ENCODE measurements at places on chromosomes 6 and 20.

GRCh38 chr6:107491138-107491609, 1.3 kb downstream of the SOBP start:
- DNase-seq: no peak

GRCh38 chr6:144053601-144054000, 41.8 kb downstream of the SF3B5 start:
- no peak for DNase-seq

DNA sequence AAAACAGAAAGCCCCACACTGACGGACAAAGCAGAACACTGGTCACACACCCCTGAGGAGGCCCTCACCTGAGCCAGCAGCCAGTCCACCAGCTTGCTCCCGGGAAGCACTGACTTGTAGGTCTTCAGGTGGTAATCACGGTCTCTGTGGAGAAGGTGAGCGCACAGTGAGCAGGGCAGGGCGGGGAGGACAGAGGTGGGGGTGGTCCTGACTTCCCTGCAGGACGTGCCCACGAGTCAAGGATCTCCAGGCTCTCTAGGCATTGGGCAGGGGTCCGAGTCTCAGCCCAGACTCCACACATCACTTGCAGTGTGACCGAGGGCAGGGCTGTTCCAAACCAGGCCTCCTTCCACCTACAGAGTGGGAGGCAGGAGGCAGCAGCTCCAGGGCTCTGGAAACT, 151.7 kb downstream of the PREX1 start:
- DNase-seq: no peak

DNA sequence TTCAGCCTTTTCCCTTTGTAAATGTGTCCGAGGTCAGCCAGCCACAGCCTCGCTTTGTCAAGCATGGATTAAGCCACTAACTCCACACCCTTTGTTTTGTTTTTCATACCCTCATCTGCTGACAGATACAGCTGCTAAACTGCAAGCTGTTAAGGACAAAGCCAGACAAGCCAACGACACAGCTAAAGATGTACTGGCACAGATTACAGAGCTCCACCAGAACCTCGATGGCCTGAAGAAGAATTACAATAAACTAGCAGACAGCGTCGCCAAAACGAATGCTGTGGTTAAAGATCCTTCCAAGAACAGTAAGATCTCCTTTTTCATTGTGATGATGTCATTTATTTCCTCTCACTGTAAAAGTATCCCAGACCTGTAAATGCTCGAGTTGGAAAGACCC, 269.3 kb downstream of the ARHGAP18 start:
- DNase-seq: peak; percentile 72

DNA sequence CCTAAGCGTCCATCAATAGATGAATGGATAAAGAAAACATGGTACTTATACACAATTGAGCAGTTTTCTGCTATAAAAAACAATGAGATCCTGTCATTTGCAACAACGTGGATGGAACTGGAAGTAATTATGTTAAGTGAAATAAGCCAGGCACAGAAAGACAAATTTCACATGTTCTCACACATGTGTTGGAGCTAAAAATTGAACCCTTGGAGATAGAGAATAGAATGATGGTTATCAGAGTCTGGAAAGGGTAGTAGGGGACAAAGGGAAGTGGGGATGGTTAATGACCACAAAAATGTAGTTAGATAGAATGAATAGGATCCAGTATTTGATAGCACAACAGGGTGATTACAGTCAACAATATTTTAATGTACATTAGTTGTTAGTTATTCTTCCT, 1033.5 kb downstream of the HACE1 start:
- no peak for DNase-seq

DNA sequence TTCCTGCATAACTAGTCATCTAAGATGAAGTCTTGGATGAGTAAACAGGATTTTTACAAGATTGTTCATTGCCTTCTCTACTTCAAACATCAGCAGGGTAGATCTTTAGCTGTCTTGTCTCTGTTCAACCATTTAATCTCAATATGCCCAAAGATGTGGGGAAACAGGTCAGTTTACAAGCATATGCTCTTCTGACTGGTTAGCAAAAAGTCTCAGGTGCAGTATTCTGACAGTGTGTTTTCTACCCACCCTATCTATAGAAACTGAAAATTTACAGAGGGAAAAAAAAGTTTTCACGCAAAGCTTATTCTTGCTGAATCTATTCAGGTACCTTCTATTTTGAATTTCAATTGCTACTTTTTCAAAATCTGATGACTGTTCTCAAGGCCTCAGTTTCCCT, 29.0 kb downstream of the MAP3K5 start:
- no peak for DNase-seq

DNA sequence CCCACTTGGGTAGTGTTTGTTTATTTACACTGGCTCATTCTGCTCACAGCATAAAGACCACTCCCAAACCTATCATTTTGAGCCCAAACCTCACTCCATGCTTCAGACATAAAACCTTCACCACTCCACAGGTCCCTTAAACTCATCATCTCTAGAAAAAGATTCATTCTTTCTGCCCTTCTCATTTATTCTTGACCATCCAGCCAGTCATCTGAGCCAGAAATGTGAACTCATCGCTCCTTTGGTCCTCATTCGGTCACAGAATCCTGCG, 12.4 kb downstream of the TPMT start:
- DNase-seq: no peak

GRCh38 chr20:6588296-6588695, 179.2 kb upstream of the BMP2 start:
- DNase-seq: peak; percentile 54

DNA sequence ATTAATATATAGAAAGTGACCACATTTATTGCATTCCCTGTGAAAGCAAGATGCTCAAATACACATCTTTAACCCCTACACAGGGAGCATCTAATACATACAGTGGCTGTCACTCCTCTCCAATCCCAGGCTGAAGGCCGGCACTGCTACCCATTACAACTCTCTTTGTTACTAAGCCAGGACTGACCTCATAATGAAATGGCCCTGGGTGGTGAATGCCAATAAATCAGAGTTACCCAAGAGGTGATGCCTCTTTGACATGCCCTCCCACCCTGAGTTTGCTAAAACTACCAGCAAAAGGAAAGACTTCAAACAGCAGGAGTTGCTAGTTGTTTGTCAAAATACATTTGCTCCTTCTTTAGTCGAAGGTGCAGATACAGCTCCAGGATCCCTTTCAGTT, 214.2 kb downstream of the FOXA2 start:
- DNase-seq: no peak

- DNase-seq: no peak
Observed at GRCh38 chr20:3606021-3606420, 57.2 kb downstream of the GFRA4 start.

GRCh38 chr6:141261016-141261671, 871.6 kb upstream of the GJE1 start:
- DNase-seq: no peak

- DNase-seq: no peak
Observed at GRCh38 chr20:38706509-38706908, 17.8 kb upstream of the SLC32A1 start.

- no peak for DNase-seq
Observed at GRCh38 chr20:57481281-57481711, 43.6 kb downstream of the CTCFL start.

GRCh38 chr6:119207971-119208725, 129.7 kb upstream of the FAM184A start:
- peak; percentile 63 for DNase-seq

DNA sequence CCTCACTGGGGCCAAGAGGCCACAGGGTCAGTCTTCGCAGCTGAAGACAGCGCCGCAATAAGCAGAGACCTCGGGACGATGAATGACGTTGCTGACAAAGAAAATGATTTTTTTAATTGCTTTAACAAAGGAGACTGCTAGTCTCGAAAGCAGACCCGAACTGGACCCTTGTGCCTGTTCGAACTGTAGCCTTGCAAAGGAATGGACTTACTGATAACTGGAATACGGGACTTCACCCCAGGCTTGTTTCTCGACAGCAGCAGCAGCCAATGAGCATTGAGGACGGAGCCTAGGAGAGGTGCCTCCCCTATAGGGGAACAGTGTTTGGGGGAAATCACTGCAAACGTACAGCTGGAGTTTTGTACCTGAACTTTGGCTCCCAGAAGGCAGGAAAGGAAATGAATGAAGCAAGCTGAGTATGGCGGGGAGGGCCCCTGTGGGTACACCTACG, 1.3 kb upstream of the TAF4 start:
- DNase-seq: no peak

DNA sequence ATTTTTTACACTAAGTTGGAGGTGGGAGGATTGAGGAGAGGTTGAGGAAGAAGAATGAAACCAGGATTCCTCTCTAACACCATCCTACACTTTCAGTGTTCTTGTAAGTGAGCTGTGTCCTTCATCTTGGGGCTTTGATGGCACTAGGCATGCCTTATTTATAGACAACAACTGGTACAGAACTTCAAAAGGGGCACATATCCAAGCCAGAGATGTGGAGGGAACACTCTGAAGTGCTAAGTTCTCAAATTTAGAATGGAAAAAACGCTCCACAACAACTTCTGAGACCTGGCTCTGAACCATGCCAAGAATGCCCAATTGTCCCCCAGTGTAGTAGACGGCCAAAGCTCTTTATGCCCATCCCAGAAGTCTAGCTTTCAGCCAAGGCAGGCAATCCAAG, 16.2 kb upstream of the PKHD1 start:
- no peak for DNase-seq

DNA sequence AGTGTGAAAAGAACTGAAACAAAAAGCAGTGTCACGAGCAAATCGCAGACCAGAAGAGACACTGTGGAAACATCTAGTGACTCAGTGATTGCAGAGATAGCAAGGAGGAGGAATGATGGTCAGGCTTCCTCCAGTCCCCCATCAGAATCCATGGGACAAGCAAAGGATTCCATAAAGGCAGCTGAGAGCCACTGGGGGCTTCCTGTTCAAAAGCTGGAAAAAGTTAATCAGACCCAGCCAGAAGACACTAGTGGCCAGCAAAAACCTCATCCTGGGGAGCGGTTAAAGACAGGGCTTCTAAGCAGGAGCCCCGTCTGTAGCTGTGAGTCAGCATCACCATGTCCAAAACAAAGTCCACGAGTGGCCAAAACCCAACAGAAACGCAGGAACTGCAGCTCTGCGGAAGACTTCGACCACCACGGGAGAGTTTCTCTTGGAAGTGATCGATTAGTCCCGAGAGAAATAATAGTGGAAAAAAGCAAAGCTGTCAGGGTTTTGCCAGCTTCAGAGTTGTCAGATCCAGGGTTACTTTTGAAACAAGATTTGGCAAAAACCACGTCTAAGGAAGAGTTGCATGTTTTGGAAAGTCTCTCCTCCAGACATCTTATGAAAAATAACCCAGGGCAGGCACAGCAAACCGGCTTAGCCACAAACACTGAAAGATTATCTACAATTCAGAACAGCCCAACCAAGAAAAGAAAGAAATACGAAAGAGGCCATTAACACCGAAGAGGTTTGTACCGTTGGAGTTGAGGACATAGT, 51.0 kb downstream of the JAG1 start:
- peak; percentile 89 for DNase-seq

DNA sequence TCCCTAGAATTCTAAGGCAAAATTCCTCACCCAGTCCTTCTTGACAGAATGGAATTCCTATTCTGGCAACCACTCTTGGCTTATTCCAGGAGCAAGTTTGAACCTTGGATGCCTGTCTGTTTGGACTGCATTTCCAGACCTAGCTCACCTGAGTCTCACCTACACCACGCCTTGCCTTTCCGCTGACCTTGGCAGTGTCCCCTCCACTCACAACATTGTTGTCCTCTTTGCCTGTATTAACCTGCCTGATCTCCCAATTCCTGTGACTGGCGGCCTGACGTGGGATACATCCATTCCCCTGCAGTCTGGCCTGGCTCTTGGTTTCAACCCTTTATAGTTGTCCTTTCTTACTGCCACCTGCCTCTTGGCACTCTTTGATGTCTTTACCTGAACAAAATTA, 281.4 kb upstream of the SOX4 start:
- no peak for DNase-seq

DNA sequence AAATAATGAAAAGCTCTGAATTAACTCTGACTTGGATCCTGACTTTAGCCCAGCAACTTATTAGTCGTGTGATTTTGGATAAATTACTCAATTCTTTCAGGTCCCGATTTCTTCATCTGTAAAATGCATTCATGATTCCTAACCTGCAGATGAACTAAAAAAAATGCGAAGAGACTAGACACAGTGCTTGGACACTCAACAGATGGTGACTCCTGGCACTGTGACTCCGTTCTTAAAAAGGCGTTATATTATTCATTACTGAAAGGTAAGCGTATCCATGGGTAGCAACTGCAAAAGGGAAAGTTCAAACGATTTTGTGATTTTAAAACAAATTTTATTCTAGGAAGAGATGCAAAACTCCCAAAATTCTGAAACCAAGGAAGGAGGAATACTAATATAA, 226.3 kb downstream of the KIF16B start:
- no peak for DNase-seq

GRCh38 chr6:52834481-52834880, 6.1 kb downstream of the GSTA5 start:
- DNase-seq: peak; percentile 33

GRCh38 chr20:40536808-40537207, 152.2 kb downstream of the MAFB start:
- no peak for DNase-seq

GRCh38 chr6:36235309-36235708, 34.6 kb upstream of the PNPLA1 start:
- DNase-seq: no peak

DNA sequence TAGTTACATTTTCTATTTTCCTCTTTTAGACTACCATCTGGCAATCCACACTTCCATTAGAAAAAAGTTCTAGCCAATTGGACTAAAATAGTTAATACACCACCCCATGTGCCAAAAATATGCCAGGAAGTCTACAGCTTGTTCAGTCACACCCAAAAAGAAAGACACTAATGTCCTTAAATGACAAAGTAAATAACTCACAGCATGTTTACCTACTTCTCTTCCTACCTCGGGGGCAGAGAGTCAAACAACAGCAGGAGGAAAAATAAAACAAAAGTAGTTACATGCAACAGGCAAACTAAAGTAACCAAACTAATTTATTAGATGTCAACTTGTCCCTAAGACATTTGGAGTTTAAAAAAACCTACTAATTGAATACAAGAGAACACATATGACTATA, 57.0 kb downstream of the UBE3D start:
- DNase-seq: no peak

DNA sequence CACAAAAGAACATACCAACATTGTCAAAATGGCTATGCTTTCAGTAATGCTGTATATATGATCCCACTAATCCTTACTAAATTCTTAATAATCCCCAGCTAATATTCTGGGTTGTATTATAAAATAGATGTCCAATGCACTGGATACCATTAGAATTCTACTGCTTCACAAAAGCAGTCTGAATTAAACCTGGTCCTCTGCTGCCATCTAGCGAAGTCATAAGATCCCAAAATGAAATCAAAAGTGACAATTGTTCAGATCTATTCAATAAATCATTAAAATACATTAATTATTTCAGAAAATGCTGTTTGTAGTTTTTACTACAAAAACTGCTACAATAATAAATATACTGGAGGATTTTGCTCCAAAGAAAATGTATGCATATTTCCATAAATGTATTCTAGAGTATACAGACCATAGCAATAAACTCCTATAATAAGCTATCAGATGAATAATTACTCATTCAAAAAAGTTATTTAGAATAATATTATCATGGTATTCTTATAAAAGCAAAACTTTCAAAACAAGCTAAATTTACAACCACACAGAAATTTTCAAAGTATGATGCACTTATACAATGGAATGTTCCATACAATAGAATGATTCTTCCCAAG, 92.6 kb downstream of the RNGTT start:
- DNase-seq: peak; percentile 36
